Activated CD8-positive, alpha-beta memory T cell treated with anti-CD3 and anti-CD28 coated beads for 4 hours (primary cell): ENCODE measurements at places on chromosomes 2 and 18.

- DNase-seq: no peak
These were observed 98.0 kb downstream of the RND3 start for GRCh38 chr2:150389447-150389846.

DNA sequence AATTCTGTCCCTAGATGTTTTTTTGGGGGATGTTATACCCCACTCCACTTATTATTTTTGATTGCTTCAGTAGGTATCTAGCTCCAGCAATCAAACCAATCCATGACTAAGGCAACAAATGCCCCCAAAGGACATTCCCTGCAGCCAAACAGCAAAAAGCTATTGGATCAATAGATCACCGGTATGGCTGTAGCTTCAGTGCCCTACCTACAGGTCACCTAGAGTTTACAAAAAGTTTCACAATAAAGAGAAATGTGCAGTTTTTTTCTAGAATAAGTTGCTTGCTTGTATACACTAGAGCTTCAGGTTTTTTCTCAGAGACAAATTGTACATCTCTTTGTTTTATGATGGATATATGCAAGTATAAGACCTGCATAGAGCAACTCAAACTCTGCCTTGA is 27.7 kb downstream of the PDE11A start:
- no peak for DNase-seq

DNA sequence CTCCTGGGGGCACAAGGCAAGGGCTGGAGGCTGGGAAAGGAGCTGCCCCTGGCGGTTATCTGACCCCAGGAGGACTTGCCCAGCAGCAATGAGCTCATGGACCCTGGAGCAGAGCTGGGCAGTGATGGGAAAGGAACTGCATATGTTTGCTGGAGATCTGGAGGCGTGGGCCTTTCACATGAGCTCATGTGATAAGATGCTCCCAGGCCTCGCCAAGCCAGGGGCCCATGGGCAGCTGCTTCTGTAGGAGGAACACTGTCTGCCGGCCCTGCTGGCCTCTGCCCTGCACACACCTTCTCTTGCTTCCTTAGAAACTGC is 9.0 kb upstream of the NPPC start:
- DNase-seq: no peak

DNA sequence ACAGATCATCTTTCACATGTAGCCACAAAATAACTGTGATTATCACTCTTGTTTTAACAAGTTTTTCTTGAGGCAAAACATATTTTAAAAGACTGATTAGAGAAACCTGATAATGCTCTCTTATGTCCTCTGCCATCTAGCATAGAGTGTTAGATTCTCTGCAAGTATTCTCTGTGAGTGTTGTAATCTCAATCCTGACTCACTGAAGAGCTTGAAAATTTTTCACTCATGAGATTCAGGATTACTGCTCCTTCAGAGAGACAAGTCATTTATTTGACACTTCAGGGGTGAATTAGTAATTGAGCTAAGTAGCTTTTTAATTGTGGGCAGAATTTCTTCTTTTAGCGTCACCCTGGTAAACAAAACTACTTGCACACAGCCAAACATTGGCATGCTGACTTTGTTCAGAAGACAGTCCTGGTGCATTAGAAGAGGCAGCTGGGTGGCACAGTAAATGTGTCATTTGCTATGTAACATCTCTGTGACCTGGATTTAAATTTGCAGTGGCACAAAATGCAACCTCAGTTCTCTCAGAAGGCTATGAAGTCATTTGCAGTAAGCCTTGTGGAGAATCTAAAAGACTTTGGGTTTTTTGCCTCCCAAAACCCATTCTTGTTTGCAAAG is 172.9 kb downstream of the LRP1B start:
- DNase-seq: no peak

GRCh38 chr2:154724194-154724797 is 25.8 kb downstream of the KCNJ3 start:
- no peak for DNase-seq

DNA sequence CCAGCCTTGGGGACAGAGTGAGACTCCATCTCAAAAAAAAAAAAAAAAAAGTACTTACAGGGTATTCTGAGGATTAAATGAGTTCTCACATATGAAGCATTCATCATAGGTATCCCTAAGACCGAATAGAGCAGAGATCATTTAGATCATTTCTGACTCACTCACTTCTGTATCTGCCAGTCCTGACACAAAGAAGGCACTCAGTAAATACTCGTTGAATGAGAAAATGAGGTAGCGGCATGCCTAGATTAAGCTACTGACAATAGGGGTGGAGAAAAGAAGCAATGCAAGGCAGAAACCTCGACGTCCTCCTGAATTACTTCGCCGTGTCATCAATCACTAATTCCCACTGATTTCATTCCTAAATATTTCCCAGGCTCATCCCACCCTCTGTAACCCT is 103.8 kb downstream of the GREB1L start:
- no peak for DNase-seq

GRCh38 chr2:131488306-131489205 is 3.6 kb downstream of the MZT2A start:
- DNase-seq: no peak
